ENCODE measurements at places on chromosomes 2 and 18.

DNA sequence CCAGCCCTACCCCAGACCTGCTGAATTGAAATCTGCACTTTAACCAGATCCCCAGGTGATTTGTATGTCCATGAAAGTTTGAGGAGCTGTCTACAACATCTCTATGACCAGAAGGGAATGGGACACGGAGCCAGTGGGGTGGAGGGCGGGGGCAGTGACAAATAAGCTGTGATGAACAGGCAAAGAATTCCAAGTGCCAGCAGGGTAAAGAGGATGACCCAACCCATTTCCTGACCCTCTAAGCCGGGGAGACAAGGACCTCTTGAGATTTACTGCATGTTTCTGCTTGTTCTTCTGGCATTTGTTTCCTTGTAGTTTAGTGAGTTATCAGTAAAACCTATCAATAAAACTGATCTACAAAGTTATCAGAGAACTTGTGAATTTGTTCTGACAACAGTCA lies 8.7 kb downstream of the TET3 start:
- no peak for DNase-seq

- DNase-seq, result no peak
These were observed 1179.0 kb upstream of the ACVR2A start for GRCh38 chr2:146665800-146666199.

GRCh38 chr18:46374850-46375249 lies 270.7 kb downstream of the HAUS1 start:
- no peak for DNase-seq

- no peak for DNase-seq
These were observed 865.1 kb upstream of the VRK2 start for GRCh38 chr2:57181315-57182038.

- no peak for DNase-seq
These were observed 17.5 kb upstream of the PLEKHH2 start for GRCh38 chr2:43619511-43619910.

DNA sequence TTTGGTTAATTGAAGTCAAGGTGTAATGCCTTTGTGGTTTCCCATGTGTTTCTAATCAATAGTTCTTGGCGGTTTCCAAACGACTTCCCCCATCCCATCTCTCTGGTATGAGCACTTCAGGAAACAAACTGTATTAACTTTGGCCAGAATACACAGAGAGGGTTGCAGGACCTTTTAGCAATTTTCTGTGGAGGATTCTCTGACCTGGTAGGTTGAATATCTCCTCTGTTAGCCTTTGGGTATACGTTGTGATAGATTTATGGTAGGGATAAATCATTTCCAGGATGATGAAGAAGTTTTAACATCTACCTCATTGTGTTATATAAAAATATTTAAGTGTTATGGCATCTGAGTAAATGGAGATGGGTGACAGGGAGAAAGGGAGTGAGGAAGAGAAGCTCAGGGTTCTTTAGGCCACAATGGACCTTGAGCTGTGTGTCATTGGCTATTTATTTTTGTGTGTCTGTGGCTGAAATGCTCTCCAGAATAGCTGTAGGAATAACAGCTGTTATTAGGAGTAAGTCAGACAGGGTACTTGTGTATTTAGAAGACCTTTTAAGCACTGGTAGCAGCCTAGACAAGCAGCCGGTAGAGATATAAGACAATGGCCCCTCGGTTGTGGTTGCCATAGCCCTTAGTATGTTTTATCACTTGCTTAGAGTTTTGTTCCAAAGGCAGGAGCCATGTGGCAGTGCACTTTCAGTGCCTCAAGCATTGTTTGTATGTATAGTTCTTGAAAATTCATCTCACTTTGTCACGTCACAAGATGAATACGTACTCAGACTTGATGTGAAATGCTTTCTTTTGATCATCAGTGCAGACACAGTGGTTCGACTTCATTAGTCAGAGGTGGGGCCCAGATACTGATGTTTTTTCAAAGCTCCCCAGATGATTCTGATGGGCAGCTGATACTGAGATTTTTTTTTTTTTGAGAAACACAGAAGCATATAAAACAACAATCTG lies 91.1 kb downstream of the FMNL2 start:
- DNase-seq, result no peak
